ENCODE measurements at places on chromosomes 6 and 20.

GRCh38 chr6:152736687-152737273 lies 13.8 kb upstream of the VIP start:
- DNase-seq, result no peak

DNA sequence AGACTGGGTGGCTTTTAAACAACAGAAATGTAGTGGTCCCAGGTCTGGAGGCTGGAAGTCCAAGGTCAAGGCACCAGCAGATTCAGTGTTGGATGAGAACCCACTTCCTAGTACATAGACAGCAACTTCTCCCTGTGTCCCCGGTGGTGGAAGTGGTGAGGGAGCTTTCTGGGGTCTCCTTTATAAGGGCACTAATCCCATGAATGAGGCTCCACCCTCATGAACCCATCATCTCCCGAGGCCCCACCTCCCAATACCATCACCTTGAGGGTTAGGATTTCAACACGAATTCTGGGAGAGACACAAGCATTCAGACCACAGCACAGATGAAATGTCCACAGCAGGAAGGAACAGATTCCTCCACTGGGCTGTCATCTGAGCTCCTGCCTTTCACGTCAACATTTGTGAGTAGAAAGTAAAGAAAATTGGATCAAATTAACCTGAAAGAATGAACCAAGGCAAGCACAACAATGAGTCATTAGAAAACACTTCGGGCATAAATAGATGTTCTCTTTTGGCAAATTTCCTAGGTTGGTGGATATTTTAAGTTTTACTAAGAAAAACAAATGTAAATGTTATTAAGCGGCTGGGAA lies 130.7 kb downstream of the RNASET2 start:
- DNase-seq, result peak; percentile 18

GRCh38 chr6:27334141-27334540 lies 22.1 kb upstream of the POM121L2 start:
- peak; percentile 5 for DNase-seq

DNA sequence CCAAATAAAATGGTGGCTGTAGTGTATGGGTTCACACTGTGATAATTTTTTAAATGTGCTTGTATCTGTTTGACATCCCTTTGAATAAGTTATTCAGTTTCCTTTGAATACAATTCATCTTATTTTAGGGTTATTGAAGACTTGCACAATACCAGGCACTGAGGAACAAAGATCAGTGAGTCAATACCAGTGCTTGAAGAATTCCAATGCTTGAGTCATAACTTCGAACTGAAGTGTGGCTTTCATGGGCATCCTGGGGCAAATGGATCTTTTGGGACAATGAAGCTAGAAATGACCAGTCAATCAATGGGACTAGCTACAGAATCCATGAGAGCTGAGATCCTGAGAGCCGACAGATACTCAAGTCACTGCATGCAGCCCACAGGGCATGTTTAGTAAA lies 349.9 kb upstream of the FLRT3 start:
- peak; percentile 31 for DNase-seq

- DNase-seq, result no peak
Observed at GRCh38 chr6:16146028-16146427, 17.1 kb downstream of the MYLIP start.

DNA sequence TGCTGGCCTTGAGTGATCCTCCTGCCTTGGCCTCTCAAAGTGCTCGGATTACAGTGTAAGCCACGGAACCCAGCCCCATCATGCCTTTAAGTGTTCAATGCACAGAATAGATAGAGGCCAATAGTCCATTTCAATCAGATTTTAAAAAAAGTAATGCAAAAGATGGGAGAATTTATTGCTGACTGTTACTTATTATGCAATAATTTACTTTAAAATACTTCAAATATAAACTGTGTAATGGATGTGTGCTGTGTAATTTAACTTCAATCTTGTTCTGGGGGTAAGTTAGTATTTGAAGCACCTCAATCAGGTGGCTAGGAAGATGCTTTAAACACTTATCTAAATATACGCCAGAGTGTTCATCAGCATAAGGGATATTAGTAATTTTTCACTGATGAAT lies 51.7 kb upstream of the BCLAF1 start:
- no peak for DNase-seq

- DNase-seq, result no peak
Observed at GRCh38 chr6:2939315-2940009, 31.9 kb downstream of the SERPINB6 start.

- DNase-seq, result peak; percentile 34
Observed at GRCh38 chr20:19583532-19584175, 174.4 kb upstream of the RIN2 start.

GRCh38 chr6:159572439-159573110 lies 120.5 kb downstream of the SOD2 start:
- no peak for DNase-seq

GRCh38 chr20:7159903-7160302 lies 392.4 kb downstream of the BMP2 start:
- DNase-seq, result no peak

- peak; percentile 70 for DNase-seq
Observed at GRCh38 chr20:53003420-53004154, 31.4 kb downstream of the TSHZ2 start.

DNA sequence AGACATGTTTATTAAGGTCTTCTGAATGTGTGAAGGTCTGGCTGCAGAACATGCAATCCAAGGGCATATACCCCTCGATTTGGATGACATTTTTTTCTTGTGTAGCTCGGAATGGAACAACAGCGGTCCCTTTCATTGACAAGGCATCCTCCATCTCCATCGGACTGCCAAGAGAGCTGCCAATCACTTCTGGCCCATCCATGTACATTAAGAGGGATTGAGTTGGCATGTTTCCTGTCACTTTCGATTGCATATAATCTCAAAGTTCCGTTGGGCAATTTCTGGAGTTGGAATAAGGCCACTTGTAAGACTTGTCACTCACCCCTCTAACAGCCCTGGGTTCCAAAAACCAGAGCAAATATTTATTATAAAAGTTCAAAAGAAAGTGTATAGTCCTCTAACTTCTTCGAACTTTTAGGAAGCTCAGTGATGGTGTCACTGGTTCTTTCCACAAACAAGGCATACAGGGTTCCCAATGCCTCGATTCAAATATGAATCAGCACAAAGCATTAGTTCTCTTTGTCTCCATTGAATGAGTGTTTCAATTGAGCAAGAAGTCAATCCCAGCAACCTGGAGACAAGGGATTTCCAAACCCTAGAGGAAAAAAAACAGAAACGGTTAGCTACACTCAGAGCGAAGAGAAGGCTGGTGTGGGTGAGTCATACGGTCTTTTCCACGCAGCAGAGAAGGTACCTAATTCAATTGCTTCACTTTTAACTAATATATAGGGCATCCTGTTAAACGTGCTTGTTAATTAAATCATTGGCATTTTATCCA lies 10.9 kb downstream of the ZNF217 start:
- peak; percentile 98 for DNase-seq

DNA sequence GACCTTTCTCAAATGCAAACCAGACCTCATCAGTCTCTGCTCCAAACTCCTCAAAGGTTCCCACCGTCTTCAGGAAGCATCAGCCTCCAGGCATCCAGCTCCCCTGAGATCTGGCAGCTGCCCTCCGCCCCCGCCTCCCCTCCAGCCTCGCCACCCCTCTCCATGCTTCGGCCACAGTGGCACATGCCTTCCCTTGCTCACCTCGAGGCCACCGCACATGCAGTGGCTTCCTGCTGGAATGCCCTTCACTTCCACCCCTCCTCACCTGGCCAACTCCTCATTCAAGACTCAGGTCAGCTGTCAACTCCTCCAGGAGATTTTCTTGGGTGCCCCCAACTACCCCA lies 13.4 kb downstream of the KIAA1755 start:
- DNase-seq, result peak; percentile 72

- DNase-seq, result no peak
Observed at GRCh38 chr6:62452586-62452985, 166.6 kb upstream of the KHDRBS2 start.

GRCh38 chr6:145891126-145891525 lies 73.0 kb downstream of the SHPRH start:
- DNase-seq, result peak; percentile 73

DNA sequence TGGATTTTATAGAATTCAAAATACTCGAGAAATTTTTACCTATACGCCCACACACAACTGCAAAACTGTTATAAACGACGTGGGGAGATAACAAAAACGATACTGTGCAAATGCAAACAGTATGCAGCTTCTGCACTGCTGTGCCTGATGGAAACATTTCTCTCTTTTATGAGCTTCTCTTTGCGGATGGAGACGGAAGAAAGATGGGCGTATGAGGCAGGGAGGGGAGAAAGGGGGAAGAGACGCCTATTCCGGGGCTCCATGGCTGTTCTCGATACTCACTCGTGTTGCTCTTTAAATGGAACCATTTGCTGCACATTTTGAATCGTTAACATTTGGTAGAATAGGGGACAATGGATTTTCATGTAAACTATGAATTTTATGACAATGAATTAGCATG lies 69.1 kb upstream of the EXOC2 start:
- DNase-seq, result no peak

DNA sequence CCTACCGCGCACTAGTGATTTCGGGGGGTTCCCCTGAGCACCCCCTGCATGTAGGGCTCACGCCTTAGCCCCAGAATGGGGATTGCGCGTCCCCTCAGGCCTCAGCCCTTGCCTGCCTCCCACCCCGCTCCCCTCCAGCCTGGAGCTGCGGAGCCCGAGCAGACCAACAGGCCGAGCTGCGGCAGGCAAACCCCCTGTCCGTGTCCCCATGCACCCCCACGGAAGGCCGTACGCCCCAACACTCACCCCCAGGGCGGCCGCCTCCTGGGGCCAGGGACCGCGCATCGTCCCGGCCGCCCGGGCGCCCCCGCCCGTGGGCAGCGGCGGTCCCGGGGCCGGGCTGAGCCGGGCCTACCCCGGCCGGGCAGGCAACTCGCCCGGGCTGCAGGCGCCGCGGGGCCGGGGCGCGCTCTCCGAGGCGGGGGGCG lies 1.2 kb upstream of the KCNB1 start:
- DNase-seq, result no peak

DNA sequence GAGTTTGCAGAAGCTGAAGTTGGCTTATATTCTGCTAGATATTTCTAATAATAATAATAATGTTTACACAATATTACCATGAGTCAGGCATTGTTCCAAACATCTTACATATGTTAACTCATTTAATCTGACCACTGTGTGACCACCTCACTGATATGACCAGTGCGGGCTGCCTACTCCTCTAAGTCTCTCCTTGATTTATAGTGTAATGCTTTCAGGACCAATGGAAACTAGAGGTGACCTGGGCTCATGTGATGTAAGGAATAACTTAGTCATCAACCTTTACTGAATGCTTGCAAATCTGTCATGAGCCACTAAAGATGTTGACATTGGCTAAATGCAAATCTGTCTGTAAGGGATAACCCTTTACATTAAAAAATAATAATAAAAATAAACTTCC lies 51.1 kb upstream of the GPR6 start:
- peak; percentile 21 for DNase-seq

DNA sequence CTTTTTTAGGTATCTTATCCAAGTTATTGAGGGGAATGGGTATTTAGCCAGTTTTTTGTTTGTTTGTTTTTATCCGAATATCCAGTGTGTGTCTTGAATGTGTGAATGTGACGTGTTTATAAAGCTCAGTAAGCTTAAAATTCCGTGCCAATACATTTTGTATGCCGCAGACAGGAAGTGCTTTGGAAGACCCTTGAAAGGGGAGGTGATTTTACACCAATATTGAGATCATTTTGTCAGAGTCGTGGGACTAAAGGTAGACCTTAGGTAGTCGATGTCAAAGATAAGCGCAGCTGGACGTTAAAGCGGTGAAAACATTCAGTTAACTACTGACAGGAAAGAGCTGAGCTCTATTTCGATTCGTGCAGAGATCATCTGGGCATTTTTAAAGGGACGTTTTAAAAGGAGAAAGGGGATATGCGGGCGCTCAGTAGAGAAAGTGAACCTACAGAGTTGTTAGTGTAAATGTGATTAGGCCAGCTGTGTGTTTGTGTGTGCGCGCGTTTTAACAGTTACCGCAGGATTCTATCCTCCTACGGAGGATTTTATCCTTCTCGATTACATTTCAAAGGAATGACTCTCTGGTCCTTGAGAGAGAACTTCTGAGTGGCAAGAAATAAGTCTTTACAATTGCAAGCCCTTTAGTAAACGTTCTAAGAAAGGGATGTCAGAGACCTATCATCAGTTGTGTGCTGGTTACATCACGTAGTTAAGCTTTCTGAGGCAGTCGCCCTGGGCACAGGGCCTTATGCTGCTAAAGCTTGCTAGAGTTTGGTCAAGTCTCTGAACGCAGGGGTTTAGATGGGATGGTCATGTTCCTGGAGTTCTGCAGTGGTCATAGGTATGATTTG lies 625 bp upstream of the ECHDC1 start:
- peak; percentile 40 for DNase-seq

GRCh38 chr20:8291200-8291599 lies 159.1 kb downstream of the PLCB1 start:
- DNase-seq, result no peak

DNA sequence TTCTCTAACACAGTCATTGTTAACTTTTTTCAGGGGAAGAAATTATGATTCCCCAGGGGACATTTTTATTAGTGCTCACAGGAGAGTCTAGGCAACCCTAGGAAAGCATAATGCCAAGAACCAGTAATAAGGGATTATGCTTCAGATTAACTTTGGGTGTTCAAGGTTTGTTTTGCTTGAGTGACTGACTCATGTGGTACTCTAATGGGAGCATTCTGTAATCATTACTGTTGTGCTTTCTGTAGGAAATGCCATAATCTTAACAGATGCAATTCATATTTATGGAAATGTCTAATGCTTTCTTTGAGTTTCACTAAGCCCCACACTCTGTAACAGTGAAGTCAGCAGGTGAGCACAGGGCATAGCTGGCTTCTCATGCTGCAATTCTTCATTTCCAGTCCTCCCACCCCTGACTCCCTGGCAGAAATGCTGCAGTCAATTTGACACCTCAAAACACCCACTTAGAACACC lies 263.4 kb upstream of the MAN1A1 start:
- peak; percentile 83 for DNase-seq

DNA sequence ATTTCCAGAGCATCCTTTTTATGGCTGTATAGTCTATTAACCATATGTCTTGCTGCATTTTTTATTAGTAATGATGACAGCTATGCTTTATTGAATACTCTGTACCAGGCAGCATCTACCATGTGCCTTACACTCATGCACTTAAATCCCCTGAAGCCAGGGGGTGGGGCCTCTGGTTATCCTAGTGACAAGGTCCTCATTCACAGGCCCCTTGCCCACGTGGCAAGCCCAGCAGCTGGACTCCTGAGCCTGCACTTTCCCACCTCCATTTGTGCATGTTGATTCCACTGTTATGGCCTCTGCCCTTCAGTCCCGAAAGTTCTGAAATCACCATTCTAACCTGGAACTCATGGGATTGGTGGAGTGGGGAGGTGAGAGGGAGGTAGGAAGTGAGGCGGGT lies 22.3 kb downstream of the ACTR5 start:
- no peak for DNase-seq

GRCh38 chr6:166253778-166254204 lies 54.4 kb downstream of the PRR18 start:
- no peak for DNase-seq

DNA sequence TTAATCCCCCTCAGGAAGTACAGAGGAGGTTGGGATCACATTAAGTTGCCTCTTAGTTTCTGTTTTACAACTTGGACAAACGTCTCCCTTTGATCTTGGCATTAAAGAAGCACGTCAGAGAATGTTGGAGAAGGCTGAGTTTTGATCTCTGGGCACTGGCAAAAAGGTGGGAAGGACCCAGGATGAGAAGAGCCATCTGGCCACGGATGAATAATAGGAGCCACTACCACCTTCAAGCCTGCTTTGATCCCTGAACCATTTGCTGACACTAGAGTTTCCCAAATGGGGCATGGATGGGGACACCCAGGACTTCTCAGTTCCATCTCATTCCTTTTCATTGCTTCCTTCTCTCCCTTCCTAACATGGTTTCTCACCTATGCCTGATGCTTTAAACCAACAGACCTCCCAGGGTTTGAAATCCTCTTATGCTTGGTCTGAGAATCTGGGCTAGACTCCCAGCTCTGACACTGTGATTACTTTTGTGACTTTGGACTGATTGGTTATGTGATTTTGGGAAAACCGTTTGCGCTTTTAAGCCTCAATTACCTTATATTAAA lies 5.8 kb downstream of the TM9SF4 start:
- no peak for DNase-seq
